ENCODE measurements at places on chromosomes 1 and 21.

- DNase-seq = no peak
These were observed 403.3 kb downstream of the KIF26B start for GRCh38 chr1:245558069-245558468.

GRCh38 chr1:55669293-55669692 is 454.1 kb upstream of the USP24 start:
- DNase-seq = no peak

DNA sequence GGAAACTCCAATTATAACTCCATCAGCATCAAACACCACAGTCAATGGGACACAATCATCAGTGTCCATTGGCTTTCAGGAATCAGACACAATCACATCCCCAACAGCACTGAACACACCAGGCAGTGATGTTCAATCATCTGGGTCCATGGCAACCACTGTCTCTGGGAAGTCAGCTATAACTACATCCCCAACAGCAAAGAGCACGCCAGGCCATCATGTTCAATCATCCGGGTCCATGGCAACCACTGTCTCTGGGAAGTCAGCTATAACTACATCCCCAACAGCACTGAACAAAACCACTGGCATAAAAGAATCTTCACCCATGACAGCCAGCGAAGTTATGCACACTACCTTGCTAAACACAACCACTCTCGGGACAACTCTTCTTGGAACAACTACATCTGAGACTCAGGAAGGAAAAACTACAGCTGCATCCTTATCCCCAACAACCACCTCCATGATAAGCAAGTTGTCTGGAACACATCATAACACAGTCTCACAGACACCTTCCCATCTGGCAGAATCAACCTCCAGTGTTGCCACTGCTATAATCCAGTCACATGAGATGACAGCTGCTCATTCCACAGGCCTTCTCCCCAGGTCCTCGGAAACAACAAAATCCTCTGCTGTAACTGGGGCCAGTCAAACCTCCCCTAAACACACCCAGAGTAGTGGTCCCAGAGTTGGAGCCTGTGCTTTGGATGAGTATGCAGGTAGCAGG is 19.9 kb downstream of the CATSPER4 start:
- no peak for DNase-seq

DNA sequence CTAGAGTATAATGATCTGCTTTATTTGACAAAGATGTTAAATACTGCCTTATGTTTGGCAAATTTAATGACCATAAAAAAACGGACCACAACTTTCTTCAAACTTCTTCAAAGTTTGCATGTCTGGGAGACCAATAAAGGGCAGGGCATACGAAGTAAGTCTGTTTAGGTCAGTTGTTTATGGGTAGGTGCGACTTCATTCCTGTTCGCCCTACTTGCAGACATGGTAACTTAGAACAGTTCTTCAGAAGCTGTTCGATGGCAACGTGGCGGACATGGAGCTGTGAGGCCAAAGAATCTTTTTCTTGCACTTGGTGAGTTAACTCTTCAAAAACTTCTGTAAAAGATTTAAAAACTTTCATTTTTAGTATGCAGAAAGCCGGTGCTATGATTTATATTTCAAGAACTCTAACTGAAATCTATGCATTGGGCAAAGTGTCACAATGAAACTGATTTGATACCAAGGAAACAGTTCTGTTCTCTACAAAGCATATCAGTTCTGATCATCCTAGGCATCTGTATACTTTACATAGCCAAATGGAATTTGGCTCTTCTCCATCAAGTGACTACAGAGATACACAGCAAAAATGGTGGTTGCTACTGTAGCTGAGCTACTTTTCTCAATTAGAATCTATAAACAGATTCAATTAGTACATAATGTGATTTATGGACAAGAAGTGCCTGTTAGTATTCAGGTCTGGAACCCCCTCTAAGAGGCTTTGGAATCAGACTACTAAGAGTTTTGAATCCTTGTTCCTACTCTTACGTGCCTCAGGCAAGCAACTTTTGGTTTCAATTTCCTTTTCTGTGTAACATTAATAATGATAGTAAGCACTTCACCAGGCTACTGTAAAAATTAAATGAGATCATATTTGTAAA is 25.7 kb downstream of the C21orf91 start:
- no peak for DNase-seq

- DNase-seq = no peak
These were observed 509.2 kb downstream of the LTN1 start for GRCh38 chr21:28483301-28484035.

- DNase-seq = no peak
These were observed 50.4 kb upstream of the SLC19A1 start for GRCh38 chr21:45592626-45593134.

DNA sequence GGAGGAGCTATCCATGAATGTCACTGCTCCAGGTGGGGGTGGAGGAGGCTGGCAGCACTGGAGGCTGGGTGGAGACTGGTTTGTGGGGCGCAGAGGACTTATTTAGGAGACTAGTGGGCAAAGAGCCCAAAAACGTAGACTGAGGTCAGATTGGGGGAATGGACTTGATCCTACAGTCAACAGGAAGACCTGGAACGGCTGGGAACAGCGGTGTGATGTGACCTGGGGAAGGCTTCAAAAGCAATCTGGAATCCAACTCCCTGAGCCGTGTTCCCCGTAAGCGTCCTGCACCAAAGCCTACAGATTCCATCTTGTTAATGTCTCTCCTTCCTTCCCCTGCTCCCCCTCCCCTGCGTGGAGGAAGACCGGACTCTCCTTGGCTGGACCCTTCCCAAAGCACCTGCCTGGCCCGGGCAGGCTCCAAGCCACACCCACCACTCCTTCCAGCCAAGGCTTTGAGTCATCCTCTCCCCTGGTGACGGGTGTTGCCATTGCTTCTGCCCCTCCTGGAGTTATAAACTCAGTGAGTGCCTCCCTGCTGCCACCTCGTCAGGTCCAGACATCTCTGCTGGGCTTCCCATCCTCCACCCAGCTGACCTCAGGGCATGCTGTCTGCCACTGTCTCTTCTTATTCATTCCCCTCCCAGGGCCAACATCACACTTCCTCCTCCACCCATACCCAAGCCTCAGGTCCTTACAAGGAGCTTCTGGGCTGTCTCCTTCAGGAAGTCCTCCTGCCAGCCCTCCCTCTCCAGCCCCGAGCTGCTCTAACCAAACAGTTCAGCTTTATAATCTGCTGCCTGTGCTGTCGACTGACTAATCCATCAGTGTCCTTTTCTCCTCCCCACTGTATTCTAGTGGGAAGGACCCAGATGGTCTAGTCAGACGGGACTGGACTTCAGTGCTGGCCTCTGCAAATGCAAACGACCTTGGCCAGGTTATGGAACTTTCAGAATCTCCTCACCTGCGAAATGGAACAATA is 1.6 kb upstream of the CLSTN1 start:
- no peak for DNase-seq

GRCh38 chr21:28138272-28138671 is 854.4 kb downstream of the LTN1 start:
- no peak for DNase-seq

- DNase-seq = no peak
These were observed 593 bp upstream of the CD53 start for GRCh38 chr1:110872366-110872744.

DNA sequence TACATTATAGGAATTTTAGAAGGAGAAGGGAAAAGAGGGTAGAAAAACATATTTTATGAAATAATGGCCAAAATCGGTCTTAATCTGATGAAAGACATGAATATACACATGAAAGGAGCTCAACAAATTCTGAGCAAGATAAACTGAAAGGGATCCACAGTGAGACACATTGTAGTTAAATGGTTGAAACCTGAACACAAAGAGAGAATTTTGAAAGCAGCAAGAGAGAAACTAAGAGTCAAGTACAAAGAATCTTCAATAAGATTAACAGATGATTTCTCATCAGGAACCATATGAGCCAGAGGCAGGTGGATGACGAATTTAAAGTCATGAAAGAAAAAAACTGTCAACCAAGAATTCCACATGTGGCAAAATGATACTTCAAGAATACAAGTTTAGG is 15.8 kb upstream of the MTR start:
- no peak for DNase-seq

DNA sequence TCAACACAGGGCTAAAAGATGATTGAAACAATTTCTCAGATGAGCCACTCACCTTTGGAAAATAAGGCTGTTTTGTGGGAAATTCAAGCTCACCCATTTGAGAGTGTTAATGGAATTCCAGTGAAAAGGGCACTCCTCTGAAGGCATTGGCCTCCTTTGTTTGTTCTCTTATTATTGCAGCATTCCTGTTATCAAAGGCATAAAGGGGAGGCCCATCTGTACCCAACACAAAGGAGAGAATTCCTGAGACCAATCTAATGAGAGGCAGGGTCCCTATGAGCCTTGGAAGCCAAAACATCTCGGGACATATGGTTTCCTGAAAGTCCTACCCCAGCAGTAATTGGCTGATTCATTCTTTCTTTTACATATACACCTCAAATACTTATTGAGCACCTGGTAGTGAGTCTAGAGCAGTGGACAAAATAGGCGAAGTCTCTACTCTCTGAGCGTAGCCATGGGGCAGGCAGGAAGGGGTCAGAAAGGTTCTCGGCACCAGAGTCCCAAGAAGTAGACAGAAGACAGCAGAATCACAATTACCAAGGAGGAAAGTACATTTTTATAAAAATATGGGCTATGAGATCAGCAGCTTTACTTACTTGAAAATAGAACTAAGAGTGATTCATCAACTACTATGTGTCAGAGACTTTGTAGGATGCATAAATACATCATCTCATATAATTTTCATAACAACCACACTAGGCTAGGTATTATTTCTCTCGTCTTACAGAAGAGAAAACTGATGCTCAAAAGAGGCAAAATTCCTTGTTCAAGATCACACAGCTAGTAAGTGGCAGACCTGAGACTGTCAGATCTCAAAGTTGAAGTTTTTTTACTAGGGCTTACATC is 218.7 kb downstream of the DAB1 start:
- DNase-seq = no peak

DNA sequence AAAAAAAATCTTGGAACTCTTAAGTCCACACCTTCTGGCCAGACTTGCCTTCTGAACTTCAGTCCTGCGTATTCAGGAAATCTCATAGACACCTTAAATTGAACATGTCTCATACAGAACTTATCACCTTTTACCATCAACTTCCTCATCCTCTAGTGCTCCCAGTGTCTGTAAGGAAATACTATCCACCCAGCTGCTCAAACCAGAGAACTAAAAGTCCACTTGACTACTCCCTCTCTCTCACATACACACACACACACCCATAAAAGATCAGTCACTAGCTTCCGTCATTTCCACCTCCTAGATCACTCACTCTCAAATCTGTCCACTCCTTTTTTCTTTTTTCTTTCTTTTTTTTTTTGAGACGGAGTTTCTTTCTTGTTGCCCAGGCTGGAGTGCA is 10.9 kb upstream of the CAP1 start:
- DNase-seq = no peak

DNA sequence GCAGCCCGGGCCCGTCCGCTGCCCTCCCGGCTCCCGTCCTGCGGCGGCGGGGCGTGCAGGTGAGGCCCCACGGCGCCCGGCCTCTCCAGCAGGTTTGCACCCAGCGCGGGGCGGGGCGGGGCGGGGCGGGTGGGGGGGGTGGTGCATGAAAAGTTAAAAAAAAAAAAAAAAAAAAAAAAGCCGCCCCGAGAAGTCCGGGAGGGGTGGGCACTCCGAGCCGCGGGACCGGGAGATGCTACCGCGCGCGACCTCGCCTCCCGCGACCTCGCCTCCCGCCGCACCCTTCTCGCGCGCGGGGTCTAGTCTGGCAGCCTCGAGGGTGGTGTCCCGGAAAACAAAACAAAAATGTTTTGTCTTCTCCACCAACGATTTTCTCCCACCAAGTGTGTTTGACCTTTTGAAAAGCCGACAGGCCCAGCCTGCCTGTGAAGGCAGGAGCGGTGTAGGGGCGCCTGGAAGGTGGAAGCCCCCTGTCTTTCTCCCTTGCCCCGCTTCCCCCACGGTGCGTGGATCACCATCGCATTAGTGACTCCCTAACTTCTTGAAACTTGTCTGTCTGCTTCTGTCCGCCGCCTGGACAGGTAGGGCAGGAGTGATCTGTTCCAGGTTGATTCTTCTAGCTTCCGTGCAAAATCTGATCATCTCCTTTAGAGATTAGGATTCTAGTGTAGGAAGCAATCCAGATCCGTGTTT is 569 bp downstream of the RCAN3 start:
- no peak for DNase-seq

GRCh38 chr1:52916241-52916975 is 5.1 kb downstream of the ECHDC2 start:
- no peak for DNase-seq

DNA sequence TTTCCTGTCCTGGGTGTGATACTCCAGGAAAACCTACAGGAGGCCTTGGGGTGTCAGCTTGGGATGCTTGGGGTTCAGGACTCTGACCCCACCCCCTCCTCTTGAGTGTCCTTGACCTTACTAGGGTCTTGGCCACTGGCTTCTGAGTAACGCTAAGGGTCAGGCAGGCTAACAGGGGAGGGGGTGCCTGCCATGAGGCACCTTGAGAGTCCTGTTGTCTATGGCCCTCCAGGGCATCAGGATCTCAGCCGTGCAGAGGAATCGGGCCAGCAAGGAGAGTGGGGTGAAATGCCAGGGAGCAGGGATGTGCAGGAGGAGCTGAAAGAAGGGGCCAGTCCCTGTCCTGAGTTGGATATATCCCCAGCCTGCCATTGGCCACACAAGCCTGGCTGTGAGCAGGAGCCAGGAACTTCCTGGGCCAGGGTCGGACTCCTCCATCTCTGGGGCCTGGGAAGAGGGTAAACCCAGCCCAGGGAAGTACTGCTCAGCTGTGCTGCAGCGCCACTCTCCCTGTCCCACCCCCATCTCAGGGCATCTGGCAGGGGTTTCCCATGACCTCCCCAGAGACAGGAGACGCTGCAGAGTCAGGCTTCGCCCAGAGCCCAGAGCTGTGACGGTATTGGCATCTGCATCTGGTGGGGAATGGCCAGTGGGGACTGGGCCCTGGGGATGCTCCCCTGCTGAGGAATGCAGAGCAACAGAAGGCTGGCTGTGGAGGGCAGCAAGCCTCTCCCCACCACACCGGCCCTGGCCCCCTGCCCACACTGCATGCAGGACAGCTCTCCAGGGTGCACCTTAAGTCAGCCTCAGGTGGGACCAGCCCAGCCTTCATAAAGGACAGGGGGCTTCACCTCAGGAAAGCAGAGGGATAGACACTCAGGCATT is 6.3 kb downstream of the KIF21B start:
- DNase-seq = no peak

DNA sequence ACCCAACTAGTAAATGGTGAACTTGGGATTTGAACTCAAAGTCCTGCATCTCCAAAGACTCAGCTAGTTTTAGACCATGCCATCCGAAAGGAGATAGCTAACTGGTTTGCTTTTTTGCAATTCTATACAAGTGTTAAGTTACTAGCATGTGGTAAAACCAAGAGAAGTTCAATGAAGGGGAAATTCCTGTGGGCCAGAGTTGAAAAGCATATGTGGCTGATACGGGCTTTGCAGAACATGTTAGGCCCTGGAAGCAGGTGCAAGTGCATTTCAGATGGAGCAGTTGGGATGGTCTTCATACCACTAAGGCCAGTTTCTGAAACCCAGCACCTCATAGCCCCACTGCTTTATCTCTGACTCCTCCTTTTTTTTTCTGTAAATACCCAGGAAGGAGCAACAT is 620.9 kb downstream of the PLPP3 start:
- no peak for DNase-seq

GRCh38 chr1:197469620-197470210 is 201.7 kb downstream of the CRB1 start:
- no peak for DNase-seq

- DNase-seq = no peak
These were observed 257.1 kb downstream of the KCTD3 start for GRCh38 chr1:215824245-215824644.
